ENCODE measurements at places on chromosomes 16 and 17. TPM values are rescaled to one million over a fixed set of nuclear protein-coding genes. Genes with fewer than 3 reads are reported as not detected.

TNP2 gene
- not detected for total RNA-seq

IL17C gene
- total RNA-seq = not detected

CTF1 gene
- total RNA-seq = 2.5 TPM

C16orf92 gene
- not detected for total RNA-seq

GRCh38 chr16:17606460-17606859 is 135.7 kb upstream of the XYLT1 start:
- H3K4me3 ChIP-seq = no peak overlapping the region
- no peak for DNase-seq
- H3K27ac ChIP-seq = no peak overlapping the region
- no peaks in the 10 kb centered on the region for H3K36me3 ChIP-seq
- H3K27me3 ChIP-seq = no peaks in the 10 kb centered on the region

CD79B gene
- not detected for total RNA-seq

PRR29 gene
- total RNA-seq = 0.45 TPM

DNA sequence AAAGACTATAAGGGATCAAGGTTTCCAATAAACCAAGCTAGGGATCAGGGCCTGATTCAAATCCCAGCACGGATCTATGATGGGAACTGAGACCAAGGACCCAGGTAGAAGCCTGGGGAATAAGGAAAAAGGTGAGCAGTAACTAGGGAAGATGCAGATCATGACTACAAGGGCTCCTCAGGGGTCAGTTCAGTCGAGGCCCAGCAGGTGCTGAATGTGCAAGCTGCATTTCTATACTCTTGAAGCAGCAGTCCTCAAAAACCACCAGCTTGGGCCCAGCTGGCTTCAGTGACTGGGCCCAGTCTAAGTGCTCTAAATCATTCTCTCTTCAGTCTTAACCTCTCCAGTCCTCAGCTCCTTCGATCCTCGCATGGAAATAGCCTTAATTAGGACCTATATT is 228.8 kb upstream of the AXIN2 start:
- no peak overlapping the region for H3K27ac ChIP-seq
- H3K27me3 ChIP-seq = no peaks in the 10 kb centered on the region
- H3K36me3 ChIP-seq = peaks cover 3% of the 10 kb centered on the region
- peaks cover 9% of the 10 kb centered on the region for H3K4me1 ChIP-seq
- no peak for DNase-seq
- no peak overlapping the region for H3K4me3 ChIP-seq

DNA sequence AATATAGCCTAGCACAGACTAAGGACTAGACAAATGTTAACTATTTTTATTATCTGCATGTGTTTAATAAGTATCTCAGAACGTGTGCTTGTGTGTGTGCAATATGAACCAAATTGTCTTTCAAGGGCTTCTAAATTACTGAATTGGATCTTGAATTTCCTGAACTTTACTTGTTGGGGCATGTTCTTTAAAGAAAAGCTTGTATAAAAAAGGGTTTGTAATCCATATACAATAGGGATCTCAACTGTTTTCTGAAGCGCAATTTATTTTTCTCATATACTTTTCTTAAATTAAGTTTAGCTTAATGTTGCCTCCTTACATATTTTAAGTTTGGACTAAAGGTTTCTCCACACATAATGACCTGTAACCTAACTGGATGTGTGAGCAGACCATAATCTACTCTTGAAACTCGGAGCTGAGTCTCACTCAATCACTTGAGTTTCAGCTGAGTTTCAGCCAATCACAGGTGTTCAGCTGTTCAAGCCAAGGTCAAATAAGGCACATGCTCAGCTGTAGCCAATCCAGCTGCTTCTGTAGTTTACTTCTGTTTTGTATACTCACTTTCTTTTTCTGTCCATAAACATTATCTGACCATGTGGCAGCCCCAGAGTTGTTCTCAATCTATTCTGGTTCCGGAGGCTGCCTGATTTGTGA is 72.3 kb downstream of the CDK5R1 start:
- H3K36me3 ChIP-seq = no peaks in the 10 kb centered on the region
- H3K4me3 ChIP-seq = no peak overlapping the region
- H3K27ac ChIP-seq = no peak overlapping the region
- DNase-seq = no peak
- no peaks in the 10 kb centered on the region for H3K27me3 ChIP-seq
- peaks cover 4% of the 10 kb centered on the region for H3K4me1 ChIP-seq

DNA sequence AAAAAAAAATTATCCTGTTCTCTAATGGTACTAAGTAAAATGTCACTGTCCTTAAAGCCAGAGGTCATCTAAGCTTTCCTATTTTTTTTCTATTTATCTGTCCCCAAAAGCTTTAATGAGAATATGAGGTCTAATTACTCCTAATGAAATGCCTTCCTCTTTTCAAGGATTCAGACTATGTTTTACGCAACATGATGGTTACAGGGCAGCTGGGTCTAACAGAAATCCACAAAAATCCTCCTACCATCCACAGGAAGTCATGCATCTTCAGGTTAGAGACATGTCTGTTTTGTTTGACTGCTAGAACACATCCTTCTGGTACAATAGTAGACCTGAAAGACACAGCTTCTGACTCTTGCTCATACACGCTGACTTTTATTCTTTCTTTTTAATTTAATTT is 29.7 kb upstream of the NSRP1 start:
- H3K4me3 ChIP-seq = no peak overlapping the region
- no peak for DNase-seq
- peaks cover 29% of the 10 kb centered on the region for H3K27me3 ChIP-seq
- no peaks in the 10 kb centered on the region for H3K4me1 ChIP-seq
- no peaks in the 10 kb centered on the region for H3K36me3 ChIP-seq
